Hindlimb muscle (tissue), 1 donor: ENCODE measurements at places on chromosomes 13 and 19.
A peak's percentile ranks its signal among the peaks of the same experiment; 100 is the strongest.

- no peak for DNase-seq
These were observed 707.1 kb upstream of the SPRY2 start for GRCh38 chr13:81048026-81048461.

DNA sequence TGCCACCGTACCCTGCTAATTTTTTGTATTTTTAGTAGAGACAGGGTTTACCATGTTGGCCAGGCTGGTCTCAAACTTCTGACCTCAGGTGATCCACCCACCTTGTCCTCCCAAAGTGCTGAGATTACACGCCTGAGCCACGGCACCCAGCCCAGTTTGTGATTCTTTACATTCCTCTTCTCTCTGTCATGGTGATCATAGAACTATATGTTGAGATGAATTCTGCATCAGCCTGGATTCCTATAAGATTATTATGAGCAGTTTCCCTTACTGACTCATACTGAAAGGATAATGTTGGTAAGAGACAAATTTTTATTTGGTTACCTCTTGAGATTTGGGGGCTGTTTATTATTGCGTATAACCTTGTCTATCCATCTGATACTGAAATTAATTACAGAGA, 121.5 kb upstream of the CSNK1A1L start:
- DNase-seq = no peak

DNA sequence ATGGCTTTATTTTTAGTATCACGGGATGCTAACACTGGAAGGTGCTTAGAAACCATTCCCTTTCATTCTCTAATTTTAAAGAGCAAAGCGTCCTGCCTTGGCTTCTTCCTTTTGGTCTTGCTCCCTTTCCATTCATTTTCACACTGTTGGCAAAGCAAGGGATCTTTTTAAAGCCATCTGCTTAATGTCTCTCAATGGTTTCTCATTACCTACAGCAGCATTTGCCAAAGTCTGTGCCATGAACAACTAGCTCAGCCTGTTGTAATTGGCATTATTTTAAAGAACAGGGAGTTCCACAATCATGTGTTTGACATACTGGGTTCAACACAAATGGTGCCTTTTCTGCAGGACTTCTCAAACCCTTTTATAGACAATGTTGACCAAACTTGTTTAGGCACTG, 444.3 kb downstream of the GPC6 start:
- no peak for DNase-seq

DNA sequence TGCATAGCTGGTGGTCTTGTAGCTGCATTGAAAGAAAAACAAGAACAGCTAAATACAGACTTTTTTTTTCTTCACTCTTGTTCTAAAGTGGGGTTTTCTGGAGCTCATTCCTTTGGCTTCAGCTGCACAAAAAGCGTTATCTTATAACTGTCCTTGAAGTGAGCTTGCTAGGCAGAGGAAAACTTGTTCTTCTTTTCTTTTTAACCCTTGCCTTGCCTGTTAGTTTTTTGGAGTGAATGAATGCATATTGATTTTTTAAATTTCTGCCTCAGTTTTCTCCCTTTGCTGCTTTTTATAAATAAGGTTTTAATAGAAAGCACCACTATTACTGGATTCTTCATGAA, 1.5 kb downstream of the ZNF765 start:
- no peak for DNase-seq

DNA sequence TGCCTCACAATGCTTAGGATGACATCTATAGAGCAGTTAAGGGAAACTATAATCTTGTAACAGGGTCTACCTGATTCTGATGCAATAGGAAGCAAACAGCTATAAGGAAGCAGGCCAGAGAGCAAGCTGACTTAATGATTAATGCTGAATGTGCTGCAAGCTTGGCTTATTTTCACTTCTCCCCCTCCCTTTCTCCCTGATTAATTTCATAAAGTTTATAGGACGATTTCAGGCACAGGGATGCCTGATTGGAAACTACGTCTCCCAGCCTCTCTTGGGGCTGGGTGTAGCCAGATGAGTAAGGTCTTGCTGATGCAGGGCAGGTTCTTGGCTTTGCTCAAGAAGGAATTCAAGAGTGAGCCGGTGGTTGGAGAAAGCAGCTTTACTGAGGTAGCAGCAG, 82.8 kb upstream of the MRI1 start:
- no peak for DNase-seq

DNA sequence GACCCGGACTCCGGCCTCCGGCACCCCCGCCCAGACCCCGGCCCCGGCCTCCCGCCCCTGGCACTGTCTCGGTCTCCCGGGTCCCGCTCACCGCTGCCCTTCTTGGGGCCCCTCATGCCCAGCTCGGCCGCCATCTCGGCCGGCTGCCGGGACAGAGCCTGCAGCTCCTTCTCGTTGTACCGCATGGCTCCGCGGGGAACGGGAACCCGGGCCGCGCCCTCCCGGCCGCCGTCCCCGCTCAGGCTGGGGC, 140 bp downstream of the PLEKHJ1 start:
- DNase-seq = no peak

- DNase-seq = no peak
These were observed 26.3 kb downstream of the TMEM255B start for GRCh38 chr13:113785051-113786010.

- no peak for DNase-seq
These were observed 54.7 kb downstream of the PTPRS start for GRCh38 chr19:5285955-5286354.

DNA sequence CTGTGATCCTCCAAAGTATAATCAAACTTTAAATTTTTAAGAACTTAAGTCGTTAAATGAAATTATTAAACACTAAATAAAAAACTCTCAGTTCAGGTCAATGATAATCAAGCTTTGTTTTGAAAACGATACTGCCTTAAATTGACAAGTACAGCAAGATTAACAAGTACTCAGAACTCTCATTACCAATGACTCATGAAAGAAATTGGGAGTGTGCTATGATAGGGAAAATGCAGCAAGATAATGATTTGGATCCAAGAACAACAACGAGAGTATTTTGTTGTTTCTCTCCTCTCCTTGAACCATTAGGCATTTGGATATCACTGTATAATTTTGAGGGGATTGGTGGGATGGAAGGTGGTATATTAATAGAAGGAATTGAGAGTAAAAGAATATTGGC, 10.2 kb downstream of the N4BP2L2 start:
- DNase-seq = no peak

GRCh38 chr13:92463134-92463533, 763.5 kb upstream of the GPC6 start:
- DNase-seq = no peak

- DNase-seq = no peak
These were observed at the start of gene ZBTB32 for GRCh38 chr19:35704218-35704617. TSS of gene ZBTB32 (plus strand) at chr19:35704558. CDS start at chr19:35714627, 10,069 bp downstream.

GRCh38 chr13:48500652-48501197, 32.2 kb downstream of the RCBTB2 start:
- no peak for DNase-seq

GRCh38 chr13:113806104-113806471, 47.1 kb downstream of the TMEM255B start:
- DNase-seq = no peak

GRCh38 chr13:75181906-75182305, 300.1 kb downstream of the TBC1D4 start:
- DNase-seq = no peak

GRCh38 chr13:79413521-79413920, 7.5 kb upstream of the RBM26 start:
- no peak for DNase-seq

- no peak for DNase-seq
These were observed 651 bp downstream of the GAPDHS start for GRCh38 chr19:35533822-35534392.

- peak; percentile 83 for DNase-seq
These were observed 5.8 kb downstream of the FTL start for GRCh38 chr19:48970923-48971395.

GRCh38 chr13:22232186-22232585, 561.3 kb downstream of the FGF9 start:
- no peak for DNase-seq

DNA sequence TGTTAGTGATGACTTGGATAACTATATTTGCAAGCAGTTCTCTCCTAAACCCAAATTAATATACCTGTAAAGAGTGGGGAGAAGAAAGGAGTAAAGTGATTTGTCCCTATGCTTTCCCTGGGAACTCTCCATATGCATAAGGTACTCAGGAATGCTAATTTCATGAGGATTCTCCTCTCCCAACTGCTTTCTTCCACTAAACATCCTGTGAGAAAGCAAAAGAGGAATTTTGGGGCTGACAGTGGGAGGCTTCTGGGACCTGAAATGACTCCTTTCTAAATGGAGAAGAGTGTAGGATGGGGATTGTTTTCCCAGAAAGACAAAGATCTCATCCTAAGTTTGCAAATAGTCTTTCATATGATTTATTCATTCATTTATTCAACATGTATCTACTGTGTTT, 250.5 kb downstream of the TDRD3 start:
- no peak for DNase-seq

- DNase-seq = no peak
These were observed 2.2 kb downstream of the CLIP3 start for GRCh38 chr19:36030264-36031148.

GRCh38 chr13:97259798-97260714, 37.9 kb downstream of the MBNL2 start:
- DNase-seq = no peak

GRCh38 chr19:19274716-19275565, 1.8 kb upstream of the TM6SF2 start:
- DNase-seq = no peak

GRCh38 chr13:26370553-26370952, 116.6 kb downstream of the CDK8 start:
- DNase-seq = no peak

- no peak for DNase-seq
These were observed 6.3 kb downstream of the ARRDC5 start for GRCh38 chr19:4896372-4896771.

DNA sequence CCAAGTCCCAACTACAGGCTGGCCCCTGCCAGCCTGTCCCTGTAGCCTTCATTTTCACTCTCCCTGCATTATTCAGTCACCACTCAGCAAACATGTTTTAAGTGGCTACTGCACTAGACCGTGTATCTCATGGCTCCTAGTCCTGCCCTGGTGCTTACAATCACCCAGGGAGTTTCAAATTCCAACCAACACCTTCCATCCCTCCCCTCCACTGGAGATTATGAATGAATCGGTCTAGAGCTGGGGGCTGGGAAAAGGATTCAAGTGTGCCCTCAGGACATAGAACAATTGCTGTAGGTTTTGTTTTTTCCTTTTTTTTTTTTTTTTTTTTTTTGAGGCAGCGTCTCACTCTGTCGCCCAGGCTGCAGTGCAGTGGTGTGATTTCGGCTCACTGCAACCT, 15.0 kb upstream of the TNFAIP8L1 start:
- DNase-seq = no peak

GRCh38 chr13:113672002-113672651, 5.1 kb downstream of the GRK1 start:
- DNase-seq = no peak

DNA sequence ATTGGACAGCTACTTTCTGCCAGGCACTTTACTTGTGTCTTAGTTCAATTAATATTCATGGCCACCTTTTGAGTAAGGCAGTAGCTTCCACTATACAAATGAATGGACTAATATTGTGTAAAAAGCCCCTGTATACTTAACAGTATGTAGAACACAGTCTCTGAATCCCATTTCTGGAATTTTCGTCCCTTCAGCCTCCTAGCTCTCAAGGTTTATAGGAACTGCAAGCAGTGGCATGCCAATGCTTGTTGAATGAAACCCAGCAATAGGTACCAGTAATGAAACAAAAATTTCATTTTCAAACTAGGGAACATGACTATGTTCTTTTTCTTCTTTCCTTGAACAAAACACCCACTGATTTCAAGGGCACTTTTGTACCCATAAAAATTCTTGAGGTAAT, 361.6 kb downstream of the TDRD3 start:
- DNase-seq = no peak

DNA sequence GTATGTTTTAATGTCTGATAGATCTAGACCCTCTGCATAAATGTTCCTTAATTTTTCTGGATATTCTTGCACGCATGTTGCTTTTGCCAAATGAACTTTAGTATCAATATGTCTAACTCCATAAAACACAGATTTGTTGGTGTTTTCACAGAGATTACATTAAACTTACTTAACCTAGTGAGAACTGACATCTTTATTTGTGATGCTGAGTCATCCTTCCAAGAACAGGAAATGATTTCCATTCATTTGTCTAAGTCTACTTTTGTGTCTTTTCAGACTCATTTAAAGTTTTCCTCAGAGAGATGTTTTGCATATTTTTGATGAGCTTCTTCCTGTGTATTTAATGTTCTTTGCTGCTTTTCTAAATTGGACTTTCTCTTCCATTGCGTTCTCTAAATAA, 184.0 kb downstream of the SLC7A1 start:
- DNase-seq = no peak

GRCh38 chr13:45349438-45349837, 8.5 kb upstream of the TPT1 start:
- no peak for DNase-seq

DNA sequence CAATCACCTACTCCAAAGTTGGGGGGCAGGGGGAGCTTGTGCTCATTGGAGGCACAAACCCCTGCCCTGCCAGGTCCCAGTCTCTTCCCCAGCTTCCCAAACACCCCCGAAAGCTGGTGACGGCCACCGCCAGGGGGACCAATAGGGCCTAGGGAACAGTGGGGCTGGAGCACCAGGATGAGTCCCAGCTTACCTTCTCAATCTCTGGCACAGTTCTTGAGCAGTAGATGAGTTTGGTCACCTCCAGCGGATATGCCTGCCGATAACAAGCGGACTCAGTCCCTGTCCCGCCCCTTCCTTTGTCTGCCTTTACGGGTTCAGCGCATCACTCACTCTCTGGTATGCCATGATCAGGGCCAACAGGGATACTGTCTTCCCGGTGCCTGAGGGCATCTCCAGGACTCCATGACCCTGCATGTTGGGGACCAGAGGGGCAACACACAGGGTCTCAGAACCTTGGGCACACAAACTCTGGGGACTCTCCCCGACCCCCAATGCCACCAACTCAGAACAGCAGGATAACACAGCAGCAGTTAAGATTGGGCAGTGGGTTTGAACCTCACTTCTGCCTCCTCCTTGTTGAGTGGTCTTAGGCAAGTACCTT, 1.5 kb downstream of the ERCC2 start:
- no peak for DNase-seq

DNA sequence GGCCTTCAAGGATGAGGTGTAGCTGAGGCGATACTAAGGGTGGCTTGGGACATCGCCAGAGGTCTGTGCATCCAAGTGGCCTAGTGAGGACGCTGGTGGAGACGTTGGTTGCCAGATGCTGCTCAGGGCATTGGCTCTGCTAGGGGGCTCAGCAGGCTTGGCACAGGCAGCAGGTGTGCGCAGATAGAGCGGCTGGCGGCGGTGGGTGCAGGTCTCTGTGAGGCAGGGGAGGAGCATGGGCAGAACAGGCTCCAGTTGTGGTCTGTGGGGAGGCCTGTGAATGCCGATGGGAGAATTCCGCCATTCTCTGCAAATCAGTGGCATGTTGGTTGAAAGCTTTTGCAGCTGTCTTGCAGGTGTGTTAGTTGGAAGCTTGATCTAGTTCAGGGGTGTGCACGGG, 21.2 kb downstream of the PRAM1 start:
- no peak for DNase-seq

DNA sequence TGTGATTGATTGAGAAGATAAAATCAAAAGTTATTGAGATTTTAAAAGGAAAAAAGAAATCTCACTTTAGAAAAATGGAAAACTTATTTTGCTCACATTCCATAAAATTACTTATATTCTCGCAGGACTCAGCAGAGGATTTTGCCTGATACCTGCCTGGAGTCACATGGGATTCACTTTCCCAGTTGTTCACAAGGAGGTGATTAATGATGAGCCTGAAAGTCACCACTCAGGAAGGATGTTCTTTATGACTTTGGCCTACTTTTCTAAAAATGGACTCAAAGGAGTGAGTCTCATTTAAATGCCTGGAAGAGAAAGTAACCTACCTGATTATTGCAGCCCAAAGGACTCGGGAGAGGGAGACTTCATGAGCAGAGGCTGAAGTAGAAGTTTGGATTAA, 34.5 kb upstream of the FAM216B start:
- DNase-seq = no peak
